ENCODE measurements at places on chromosomes 3 and 15. TPM values are rescaled to one million over a fixed set of nuclear protein-coding genes. Genes with fewer than 3 reads are reported as not detected.
A peak's percentile ranks its signal among the peaks of the same experiment; 100 is the strongest.

- DNase-seq: no peak
Measured at GRCh38 chr3:61893840-61894566, 332.6 kb downstream of the PTPRG start.

GRCh38 chr3:41101231-41101630 lies 98.1 kb upstream of the CTNNB1 start:
- DNase-seq: no peak

- no peak for DNase-seq
Measured at GRCh38 chr3:189680723-189681122, 49.5 kb downstream of the TP63 start.

CDHR4 gene
- total RNA-seq: not detected

GRCh38 chr15:62269504-62269903 lies 104.4 kb upstream of the C2CD4B start:
- no peak for DNase-seq

NME9 gene
- total RNA-seq: 0.08 TPM

- no peak for DNase-seq
Measured at GRCh38 chr3:99878005-99878404, 60.3 kb downstream of the CMSS1 start.

ZNF860 gene
- total RNA-seq: 0.17 TPM

HRG gene
- 41.8 TPM for total RNA-seq

DNA sequence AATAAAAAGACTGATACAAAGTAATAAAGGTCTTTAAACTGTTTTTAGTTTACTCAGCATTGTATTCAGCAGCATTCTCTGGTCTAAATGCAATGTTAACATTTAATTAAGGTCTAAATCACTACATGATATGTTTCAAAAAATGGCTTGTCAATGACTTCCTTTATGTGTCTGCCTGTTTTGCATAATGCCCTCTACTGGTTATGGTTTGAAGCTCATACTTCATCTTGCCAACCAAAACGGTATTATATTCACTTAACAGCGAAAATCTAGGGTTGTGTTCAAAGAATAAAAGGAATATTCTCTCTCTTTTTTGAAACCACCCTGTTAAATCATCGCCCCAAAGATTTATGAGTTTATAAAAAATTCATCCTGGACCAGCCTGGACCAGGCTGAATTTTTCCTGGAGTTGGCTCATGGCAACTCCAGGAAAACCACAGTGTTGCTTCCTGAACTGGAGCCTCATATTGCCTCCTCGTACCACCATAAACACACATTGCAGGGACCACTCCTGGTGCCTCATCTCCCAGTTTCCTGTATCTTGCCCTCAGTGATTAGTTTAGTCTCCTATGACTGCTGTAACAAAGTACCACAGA lies 6.7 kb upstream of the NCEH1 start:
- DNase-seq: no peak

DNA sequence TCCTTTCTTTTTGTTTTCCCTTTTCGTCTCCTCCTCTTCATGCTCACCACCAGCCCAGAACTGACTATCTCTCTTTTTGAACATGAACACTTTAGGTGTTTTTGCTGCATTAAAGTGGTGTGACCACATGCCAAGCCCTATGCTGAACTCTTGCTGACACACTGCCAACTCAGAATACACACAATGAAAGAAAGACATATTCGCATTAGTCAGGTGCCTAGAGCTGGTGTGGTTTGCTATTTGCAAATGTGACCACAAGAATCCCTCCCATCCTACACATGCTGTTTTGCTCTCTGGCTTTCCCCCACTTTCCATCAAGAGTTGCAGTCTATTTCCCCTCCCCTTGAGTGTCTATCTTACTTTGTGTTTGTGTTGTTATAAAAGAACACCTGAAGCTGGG lies 967.8 kb upstream of the CFAP20DC start:
- no peak for DNase-seq

- DNase-seq: no peak
Measured at GRCh38 chr3:151776259-151776740, 37.6 kb upstream of the AADAC start.

PLA2G4D gene
- not detected for total RNA-seq

DNA sequence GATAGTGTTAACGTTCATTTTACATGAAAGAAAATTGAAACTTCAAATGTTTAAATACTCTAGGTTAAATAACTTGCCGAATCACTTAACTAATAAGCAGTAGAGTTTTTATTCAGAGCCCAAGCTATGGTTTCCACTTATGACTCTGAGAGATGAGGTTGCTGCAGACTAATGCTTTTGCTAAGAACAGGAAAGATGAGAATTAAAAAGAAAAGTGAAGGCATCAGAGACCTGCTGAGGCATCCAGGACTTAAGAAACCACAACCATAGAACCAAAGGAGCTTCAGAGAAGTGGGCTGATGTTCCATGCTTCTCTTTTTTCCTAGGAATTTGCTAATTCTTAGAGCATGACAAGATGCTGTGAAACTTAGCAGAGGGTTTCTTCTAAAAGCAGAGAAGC lies 9.5 kb downstream of the HMG20A start:
- DNase-seq: no peak

GUCA1C gene
- total RNA-seq: not detected

- no peak for DNase-seq
Measured at GRCh38 chr3:129936757-129937156, 37.8 kb upstream of the TRH start.

CLCN2 gene
- total RNA-seq: 3.6 TPM

DNA sequence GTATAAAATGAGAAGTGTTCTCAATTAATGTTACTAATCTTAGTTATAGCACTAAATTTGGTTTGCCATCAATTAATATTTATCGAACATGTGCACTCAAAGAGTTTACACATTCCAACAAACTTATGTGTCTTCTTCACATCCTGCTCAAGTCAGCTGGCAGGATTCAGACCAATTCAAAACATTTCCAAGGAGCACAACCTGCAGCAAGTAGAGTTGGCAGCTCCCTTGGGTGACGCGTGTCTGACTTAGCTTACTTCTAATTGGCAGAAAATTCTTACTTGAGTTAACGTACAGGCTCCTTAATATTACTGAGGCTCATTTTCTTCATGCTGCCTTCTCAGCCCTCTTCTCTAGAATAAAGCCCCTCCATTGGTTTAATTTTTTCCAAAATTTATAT lies 110.4 kb upstream of the PFN2 start:
- no peak for DNase-seq

GP5 gene
- 3.3 TPM for total RNA-seq

CASR gene
- 0.05 TPM for total RNA-seq

CD200 gene
- total RNA-seq: 0.25 TPM

RHCG gene
- total RNA-seq: 0.08 TPM

- DNase-seq: no peak
Measured at GRCh38 chr3:136882571-136882970, 20.6 kb downstream of the NCK1 start.

DNA sequence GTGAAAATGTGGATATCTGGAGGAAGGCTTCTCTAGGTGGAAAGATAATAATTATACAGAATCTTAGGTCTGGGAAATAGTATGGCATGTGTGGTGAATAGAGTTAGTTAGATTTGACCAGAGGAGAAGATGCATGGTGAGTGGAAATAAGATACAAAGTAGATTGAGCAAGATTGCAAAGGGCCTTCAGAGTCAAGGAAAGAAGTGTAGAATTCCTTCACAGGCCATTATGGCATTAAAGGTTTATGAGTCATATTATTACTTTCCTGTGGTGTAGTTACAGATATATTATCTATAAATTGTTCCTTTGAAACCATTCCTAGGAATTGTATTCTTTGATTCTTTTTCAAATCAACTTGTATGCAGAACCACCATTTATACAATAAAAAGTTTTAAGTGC lies 660.3 kb downstream of the SI start:
- no peak for DNase-seq

LIPH gene
- total RNA-seq: 0.23 TPM

GRCh38 chr3:13385373-13385965 lies 34.7 kb downstream of the NUP210 start:
- no peak for DNase-seq

DNA sequence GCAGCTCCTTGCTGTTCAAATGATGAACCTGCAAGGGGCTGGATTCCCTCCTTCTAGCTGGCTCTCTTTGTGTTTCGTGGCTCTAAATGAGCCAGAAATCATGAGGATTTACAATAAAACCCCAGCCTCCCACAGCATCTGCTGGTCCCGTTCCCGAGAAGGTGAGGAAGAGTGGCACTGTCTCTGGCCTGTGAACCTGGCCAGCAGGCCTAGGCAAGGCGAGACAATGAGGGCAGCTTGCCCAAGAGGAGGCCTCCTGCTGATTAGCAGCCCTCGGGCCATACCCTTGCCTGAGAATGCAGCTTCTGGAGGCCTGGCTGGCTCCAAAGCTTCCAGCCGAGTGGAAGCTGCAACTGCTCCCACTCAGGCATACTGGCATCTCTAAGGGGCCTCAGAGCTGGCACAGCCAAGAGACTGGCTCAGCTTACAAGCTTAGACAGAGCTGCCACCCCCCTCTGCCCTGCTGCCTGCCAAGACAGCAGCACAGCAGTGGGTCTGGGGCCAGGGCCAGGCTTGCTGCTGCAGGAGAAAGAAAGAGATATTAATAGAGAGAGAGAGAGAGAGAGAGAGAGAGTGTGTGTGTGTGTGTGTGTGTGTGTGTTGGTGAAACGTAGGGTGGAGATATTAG lies 76.5 kb downstream of the HMG20A start:
- no peak for DNase-seq

DNA sequence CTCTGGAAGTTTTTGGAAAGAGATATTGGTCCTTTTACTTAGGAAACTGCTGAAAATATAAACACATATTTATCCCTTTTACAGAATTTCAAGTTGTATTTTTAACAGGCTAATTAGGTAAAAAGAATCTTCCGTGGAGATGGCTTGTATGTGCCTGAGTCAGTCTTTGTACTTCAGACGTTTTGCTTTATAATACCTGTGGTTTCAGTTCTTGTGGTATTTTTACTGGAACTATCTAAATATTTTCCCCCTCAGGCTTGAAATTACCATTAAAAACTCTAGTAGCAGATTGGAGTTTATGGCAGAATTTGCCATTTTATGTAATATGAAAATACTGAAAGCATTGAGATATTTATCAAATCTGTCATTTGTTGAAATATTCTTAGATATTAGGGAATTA lies 151.6 kb upstream of the CGNL1 start:
- DNase-seq: no peak

DNA sequence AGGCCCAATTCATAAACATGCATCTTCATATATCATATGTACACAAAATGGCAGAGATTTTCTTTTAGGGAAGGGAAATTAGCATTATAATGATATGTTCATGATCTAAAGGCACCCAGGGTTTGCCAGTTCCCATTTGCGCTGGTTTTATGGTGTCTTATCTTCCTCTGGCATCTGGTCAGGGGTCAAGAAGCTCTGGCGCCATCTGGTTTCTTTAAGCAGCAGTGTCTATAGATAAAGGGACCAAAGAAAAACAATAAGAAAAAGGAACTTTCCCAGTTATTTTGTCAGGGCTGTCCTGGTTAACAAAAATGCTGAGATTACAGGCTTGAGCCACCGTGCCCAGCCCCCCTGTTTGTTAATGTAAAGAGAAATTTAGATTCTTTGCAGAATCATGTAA lies 3.3 kb upstream of the DCP1A start:
- DNase-seq: no peak

GRCh38 chr15:25797511-25797935 lies 65.6 kb downstream of the ATP10A start:
- no peak for DNase-seq

GATM gene
- 720 TPM for total RNA-seq

DNA sequence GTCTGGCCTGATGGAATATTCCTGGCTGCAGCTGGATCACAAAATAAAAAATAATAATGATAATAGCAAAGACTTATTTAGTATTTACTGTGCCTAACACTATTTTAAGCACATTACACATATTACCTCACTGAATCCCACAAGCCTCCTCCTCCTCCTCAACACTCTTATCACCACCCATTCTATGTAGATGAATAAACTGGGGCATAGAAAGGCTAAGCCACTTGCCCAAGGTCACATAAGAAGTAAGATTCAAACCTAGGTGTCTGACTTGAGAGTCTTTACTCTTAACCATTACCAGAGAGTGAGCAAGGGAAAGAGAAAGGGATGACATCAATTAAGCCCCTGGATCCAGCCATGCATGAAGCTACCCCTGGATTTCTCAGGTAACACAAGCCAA lies 493.1 kb downstream of the SHQ1 start:
- DNase-seq: no peak

HOMER2 gene
- 4.3 TPM for total RNA-seq

DNA sequence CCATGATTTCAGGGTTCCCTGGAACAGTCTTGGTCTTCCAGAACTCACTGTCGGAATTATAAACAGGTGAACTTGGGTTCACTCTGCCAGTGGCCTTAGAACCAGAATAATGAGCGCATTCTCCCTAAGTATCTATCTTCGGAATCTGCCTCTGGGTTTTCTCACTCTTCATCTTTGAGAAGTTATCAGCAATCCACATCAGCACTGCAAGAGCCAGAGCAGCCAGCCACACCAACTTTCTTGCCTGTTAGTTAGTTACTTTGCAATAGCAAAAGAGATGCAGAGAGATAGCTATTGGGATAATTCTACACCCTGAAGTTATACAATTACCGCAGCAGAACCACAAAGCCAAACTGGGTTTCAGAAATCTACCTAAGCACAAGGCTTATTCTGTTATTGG lies 25.8 kb downstream of the GLB1 start:
- DNase-seq: no peak

MGA gene
- 17.3 TPM for total RNA-seq

DNA sequence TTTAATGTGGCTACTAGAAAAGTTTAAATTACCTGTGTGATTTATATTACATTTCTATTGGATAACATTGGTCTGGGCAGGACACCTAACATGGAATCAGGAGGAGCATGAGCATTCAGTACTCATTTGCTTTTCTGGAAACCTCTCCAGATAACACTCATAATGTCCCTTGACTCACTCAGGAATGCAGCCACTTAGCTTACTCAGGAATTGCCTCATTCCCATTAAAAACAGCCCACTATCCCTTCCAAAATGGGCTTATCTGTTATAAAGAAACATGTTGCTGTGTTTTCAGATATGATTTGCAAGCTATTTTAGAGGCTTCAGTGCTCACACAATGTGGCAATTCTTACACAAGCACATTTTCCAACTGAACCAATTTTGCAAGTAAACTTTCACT lies 17.1 kb downstream of the GBE1 start:
- DNase-seq: no peak

- no peak for DNase-seq
Measured at GRCh38 chr15:49060710-49061495, 14.7 kb upstream of the SECISBP2L start.

- DNase-seq: peak; percentile 13
Measured at GRCh38 chr15:69782809-69783208, 314.9 kb downstream of the TLE3 start.

GPR62 gene
- not detected for total RNA-seq

ADCY5 gene
- total RNA-seq: 3.1 TPM

DNA sequence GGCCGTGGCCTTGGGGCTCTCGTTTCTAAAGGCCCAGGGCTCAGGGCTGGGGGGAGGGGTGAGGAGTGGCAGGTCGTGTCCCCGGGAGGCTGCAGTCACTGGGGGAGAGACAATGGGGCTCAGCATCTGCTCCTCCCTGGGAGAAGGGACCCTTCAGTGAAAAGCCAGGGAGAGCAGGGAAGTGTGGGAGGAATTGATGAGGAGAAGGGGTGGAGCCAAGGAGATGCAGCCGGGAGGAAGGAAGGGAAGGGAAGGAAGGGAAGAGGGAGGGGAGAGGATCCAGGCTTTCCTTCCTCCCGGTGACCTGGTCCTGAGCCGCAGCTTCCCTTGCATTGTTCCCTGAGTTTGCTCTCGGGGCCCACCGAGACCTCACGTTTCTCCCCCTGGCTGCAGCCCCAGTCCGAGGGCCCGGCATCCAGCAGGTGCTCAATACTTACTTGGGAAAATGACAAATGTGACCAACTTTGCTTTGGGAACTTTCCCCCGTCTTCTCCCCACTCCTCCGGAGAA lies 1.4 kb upstream of the ZNF710 start:
- DNase-seq: no peak

All from liver (tissue), 10 donors.